ENCODE measurements at places on chromosomes 4 and X.

- DNase-seq = no peak
These were observed 122.7 kb downstream of the CCNB3 start for GRCh38 chrX:50327235-50327634.

DNA sequence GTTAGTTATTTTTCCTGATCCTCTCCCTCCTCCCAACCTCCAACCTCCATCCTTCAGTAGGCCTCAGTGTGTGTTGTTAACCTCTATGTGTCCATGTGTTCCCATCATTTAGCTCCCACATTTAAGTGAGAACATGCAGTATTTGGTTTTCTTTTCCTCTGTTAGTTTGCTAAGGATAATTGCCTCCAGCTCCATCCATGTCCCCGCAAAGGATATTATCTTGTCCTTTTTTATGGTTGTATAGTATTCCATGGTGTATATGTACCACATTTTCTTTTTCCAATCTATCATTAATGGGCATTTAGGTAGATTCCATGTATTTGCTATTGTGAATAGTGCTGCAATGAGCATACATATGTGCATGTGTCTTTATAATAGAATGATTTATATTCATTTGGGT lies 54.5 kb downstream of the TEX13C start:
- DNase-seq = no peak

DNA sequence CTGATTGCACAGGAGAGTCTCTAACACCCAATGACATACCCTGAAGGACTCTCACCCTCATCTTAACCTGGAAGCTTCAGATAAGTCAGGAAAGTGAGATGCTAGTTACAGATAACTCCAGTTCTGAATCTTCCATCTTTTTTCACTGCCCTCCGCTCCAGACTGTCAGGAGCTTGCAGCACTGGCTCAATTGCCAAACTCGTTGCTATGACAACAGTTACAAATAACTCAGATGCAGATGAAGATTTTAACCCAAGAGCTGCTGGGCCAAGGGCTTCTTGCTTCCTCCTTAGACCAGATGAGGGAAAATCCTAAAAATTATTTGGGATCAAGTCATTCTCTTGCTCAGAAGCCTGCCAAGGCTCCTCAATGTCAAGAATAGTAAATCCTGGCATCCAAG lies 109.1 kb upstream of the HUWE1 start:
- DNase-seq = no peak

DNA sequence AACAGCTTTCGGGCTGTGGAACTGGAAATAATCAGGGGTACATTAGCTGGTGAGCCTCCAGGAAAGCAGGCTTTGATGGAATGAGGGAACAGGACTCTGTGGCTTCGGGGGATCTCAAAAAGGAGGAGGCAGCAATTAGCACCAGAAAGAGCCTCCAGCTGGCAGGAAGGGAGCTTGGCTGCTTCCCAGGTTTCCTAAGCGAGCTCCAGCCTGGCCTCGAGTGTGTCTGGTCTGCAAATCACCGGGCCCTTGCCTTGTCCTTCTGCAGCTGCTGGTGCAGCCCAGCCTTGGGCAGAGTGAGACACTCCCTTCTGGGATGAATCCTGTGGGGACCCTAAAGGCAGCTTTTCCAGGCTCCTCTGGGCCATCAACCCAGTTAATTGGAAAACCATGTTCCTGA lies 10.7 kb upstream of the PDHA1 start:
- DNase-seq = no peak

DNA sequence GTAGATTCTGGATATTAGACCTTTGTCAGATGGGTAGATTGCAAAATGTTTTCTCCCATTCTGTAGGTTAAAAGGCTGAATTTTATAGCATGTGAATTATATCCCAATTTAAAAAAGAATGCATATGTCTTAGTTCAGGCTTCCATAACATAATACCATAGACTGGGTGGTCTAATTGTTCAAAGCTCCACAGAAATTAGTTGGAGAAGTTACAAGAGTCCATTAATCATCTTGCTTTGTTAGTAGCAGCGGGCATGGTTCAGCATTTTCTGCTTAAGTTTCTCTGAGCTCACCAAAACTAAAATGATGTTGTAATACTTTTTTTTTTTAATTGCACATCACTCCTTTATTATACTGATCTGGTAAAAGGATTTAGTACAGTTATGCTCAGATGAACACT lies 1.8 kb downstream of the PGAM4 start:
- no peak for DNase-seq

DNA sequence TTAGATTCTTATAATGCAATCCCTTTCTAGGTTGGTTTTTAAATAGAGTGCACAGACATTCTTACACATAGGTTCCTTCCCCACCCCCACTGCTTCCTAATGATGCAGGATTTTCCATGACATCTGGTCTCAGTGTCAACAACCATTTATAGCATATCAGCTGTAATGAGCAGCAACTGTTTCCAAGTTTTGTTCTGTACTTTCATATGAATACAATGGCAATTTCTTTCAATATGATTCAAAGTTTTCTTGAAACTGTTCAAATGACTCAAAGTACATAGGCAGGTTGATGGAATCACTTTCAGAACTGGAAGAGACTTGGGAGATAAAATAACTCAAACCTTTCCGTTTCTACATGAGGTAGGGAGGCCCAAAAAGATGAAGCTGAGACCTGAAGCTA lies 220.7 kb downstream of the CAMK2D start:
- DNase-seq = no peak

- no peak for DNase-seq
These were observed 124.5 kb downstream of the PDLIM5 start for GRCh38 chr4:94576210-94576609.

- DNase-seq = no peak
These were observed 42.5 kb downstream of the RAB40AL start for GRCh38 chrX:102979536-102979935.

- DNase-seq = no peak
These were observed 176.9 kb upstream of the PPP1R2C start for GRCh38 chrX:42954880-42955279.

GRCh38 chr4:184899261-184900134 lies 73.7 kb upstream of the ACSL1 start:
- no peak for DNase-seq

DNA sequence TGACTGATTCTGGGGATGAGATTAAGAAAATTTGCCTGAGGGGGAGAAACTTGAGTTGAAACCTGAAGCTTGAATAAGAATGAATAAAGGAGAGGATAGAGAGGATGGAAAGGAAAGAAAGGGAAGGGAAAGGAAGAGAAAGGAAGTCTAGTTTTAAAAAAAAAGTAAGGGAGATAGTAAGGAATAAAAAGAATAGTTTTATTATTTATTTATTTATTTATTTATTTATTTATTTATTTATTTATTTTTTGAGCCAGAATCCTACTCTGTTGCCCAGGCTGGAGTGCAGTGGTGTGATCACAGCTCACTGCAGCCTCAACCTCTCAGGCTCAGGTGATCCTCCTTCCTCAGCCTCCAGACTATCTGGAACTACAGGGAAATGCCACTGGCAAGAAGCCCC lies 62.0 kb upstream of the NAF1 start:
- no peak for DNase-seq

DNA sequence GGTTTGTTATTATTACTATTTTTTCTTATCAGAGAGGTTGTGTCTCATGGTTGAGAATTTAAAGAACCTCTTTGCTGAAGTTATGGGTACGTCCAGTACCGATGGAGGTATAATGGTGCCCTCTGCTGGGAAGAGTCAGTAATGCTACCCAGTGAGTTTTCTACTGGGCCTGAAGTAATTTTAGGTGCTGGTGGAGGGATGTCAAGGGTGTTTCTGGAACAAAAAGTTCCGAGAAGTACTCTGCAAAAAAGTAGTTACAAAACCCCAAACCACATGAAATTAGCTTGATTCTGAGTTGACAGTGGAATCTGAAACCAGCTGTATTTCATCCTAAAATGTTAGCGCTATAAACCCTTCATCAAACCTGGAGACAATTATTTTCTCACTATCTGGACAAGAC lies 102.5 kb upstream of the MID1 start:
- no peak for DNase-seq

Measured in coronary artery (tissue), 2 donors.